Coronary artery (tissue), 2 donors: ENCODE measurements at places on chromosomes 13 and 19.
A peak's percentile ranks its signal among the peaks of the same experiment; 100 is the strongest.

- no peak for DNase-seq
Measured at GRCh38 chr19:1146412-1146699, 27.7 kb downstream of the SBNO2 start.

GRCh38 chr19:5937550-5937949, 23.5 kb downstream of the CAPS start:
- DNase-seq = no peak

DNA sequence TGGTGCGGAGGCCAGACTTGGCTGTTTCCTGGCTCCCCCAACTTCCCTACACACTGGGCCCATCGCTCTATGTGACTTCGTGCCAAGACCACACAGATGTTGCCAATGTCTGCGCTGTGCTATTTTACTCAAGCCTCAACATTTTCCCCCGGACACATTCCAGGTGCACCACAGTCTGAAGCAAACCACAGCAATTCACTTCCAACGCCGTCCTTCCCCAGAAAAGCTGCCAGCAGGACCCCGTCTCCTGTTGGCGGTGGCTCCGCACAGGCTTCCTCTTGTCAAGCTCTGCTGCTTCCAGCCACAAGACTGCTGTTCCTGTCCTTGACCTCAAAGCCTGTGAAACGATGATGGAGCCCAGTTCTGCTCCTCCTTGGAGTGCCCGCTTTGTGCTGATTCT, 100.7 kb downstream of the CRYL1 start:
- no peak for DNase-seq

DNA sequence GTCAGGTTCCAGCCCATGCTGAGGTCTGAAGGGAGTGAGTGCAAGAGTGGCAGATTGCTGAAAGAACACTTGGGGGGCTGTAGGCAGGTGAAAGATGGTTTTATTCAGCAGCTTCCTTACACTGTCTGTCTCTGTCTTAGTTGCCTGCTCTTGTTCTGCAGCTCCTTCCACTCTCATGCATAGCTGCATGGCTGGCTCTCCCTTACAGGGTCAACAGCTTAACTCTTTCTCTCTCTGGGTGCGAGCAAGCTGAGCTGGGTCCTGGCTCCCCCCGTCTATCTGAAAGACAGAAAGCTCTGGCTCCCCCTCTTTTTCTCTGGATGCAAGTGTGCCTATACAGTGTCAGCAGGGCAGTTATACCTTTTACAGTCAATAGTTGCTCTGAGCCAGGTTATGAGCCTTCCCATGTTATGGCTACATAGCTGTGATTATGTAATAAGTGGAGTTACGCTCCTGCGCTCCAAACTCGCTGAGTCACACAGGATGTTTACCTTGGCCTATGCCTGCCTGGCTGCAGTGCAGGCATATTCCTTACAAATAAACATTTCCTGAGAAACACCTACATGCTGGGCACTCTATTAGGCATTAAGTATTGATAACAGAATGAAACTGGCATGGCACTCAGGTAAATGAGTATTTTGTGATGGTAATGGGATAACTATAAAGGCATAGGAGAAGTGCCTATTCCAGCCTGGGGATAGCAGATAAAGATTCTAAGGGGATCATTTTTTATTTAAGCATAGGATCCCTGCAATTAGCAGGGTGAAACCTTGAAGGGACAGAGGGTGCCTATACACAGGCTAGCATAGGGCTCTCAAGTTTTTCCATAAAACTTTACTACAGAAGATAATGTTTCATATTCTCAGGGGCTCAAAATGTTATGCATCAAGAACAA, 826.9 kb upstream of the PCDH9 start:
- no peak for DNase-seq

- DNase-seq = no peak
Measured at GRCh38 chr13:108113407-108113806, 101.9 kb downstream of the LIG4 start.

DNA sequence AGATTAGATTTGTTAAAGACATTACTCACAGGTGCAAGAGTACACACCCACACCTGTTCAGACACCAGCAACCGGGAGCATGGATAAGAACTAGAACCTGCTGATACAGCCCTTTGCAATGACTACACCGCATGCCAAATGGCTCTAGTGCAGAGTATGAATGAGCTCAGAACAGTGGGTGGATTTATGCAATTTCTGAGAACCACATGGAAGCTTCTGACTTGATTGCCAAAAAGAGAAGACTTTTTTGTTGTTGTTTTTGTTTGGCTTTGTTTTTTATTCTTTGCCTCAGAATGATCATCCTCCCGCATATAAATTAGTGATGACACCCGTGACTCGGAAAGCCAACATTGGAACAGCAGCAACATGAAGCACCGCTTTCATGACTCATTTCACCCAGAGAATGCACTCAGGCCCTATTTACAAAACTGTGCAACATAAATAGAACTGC, 77.4 kb upstream of the LRCH1 start:
- no peak for DNase-seq

GRCh38 chr19:23810496-23810895, 51.8 kb upstream of the ZNF681 start:
- no peak for DNase-seq

GRCh38 chr19:7229735-7230134, 64.5 kb downstream of the INSR start:
- DNase-seq = no peak

GRCh38 chr13:113110852-113111315, 5.3 kb downstream of the F7 start:
- no peak for DNase-seq

DNA sequence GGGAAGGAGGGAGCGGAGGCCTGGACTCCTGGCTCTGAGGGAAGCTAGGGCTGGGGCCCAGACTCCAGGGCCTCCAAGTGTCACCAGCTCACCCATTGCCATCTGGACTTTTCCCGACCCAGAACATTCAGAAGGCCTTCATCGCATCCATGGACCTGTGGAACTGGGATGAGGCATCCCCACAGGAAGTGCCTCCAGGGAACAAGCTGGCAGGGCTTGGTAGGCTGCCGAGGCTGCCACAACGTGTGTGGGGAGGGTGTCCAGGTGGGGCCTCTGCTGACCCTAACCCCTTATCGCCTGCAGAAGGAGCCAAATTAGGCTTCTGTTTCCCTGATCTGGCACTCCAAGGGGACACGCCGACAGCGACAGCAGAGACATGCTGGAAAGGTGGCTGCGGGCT, 767 bp downstream of the ETV2 start:
- no peak for DNase-seq

GRCh38 chr19:47363758-47364531, 14.8 kb downstream of the DHX34 start:
- DNase-seq = no peak

GRCh38 chr19:10363789-10364281, 16.5 kb downstream of the TYK2 start:
- no peak for DNase-seq

GRCh38 chr13:51502153-51502651, 49.4 kb upstream of the INTS6 start:
- DNase-seq = no peak

DNA sequence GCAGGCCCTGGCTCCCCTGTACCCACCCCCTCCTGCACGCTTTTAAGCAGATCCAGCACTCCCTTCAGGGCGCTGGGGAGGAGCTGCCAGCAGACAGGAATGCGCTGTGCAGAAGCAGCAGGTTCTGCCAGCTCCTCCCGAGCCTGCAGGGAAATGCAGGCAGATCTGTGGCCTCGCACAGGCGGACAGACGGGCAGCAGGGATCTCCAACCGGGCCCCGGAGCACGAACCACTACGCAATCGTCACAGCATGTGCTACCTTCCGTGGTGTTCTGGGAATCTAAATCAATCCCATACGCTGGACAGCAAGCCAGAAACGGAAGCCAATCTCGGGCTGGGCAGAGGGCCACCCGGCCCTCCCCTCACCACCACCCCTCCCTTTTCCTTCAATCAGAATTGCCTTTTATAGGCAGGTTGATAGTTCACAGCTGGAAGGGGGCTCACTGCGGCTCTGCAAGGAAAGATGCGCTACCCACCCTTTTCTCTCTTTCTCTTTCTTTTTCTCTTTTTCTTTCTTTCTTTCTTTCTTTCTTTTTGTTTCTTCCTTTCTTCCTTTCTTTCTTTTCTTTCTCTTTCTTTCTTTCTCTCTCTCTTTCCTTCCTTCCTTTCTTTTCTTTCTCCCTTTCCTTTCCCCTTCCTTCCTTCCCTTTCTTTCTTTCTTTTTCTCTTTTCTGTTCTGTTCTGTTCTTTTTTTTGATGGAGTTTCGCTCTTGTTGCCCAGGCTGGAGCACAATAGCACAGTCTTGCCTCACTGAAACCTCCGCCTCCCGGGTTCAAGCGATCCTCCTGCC, 99.9 kb downstream of the GNG7 start:
- DNase-seq = peak; percentile 98

DNA sequence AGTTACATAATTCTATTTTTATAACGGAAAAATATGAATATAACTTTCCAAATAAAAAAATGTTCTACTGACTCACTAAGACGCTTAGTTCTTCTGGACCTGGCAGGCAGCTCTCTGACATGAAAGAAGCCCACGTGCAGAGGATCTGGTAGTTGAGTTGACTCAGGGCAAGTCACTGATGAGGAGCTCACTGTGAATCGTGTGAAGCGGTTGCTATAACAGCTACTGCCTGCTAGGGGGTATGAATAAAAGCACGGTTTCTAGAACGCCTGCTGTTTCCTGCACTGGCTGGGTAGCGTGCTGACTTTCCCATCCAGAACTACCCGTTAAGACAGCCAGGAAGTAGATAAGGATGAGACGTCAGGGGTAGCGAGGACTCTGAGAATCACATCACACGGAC, 54.7 kb upstream of the WASF3 start:
- DNase-seq = no peak

DNA sequence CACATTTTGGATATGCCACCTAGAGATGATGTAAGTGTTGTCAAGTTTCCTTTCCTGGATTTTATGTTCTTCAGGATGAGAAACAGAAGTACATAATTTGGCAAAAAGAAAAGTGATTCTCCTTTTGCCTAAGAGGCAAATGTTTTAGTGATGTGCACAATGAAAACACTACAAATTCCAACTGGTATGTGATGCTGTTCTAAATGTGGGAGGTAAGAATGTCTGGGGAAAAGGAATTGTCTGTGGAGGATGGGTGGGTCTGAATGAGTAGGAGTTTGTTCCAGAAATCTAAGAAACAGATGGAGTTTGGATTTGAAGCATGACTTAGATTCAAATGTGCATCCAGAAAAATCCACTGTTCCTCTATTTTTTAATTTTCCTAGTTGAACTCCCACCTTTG, 473.6 kb upstream of the SPRY2 start:
- DNase-seq = no peak

DNA sequence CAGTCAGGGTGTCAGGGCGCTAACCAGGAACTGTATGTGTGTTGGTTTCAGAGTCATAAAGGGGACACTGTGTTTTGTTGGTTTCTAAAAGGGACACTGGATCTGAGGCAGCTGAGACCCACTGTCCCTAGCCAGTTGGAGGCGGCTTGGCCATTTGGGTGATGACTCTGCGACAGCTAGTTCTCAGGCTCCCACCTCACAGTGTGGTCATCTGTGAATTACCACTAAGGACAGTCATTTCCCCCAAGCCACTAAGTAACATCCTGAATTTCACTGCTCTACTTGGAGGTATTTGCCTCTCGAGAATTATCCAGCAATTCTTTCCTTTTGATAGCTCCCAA, 51.5 kb downstream of the EPS15L1 start:
- DNase-seq = no peak

GRCh38 chr19:48866692-48867091, 1.7 kb downstream of the PLEKHA4 start:
- peak; percentile 65 for DNase-seq

GRCh38 chr19:38683393-38684077, 36.1 kb downstream of the ACTN4 start:
- peak; percentile 88 for DNase-seq

GRCh38 chr13:97537110-97537509, 103.1 kb downstream of the RAP2A start:
- no peak for DNase-seq

DNA sequence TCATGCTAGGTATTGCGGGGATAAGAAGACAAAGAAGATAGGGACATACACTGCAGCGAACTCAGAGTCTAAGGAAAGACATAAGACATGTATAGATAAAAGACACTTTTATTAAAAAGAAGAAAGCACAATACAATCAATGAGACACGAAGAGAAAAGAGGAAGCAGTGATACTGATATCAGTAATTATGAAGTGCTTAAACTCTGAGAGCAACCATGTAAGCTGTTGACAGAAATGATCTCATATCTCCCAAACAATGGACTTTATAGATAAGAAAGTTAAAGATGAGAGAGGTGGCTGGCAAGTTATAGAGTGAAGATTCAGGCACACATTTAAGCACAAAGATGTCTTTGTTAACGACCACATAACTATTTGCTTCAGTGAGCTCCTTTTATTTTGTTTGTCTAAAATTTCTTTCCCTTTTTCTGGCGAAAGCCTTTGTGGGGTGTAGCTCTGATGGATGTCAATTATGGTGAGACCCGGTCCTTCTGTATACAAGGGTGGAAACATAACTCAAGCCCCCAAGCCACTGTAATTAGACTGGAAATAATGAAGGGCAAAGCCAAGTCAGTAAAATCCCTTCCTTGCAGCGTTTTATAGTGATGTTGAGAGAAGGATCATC, 818.0 kb upstream of the SLC10A2 start:
- DNase-seq = no peak

DNA sequence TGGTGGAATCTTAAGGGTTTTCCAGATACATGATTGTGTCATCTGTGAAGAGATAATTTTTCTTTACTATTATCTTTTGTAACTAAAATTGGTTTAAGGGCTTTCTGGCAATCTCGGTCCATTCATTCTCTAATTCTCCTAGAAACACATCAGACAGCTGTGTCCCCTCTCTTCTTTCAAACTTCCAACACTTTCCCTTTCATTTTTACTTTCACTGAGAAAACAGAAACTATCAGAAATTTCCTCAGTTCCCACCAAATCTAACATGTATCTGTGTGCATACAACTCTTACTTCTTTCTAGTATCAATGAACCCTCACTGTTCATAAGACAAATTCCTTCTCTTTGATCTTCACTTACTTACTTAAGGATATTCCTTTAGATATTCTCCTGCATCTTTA, 40.2 kb downstream of the KCNRG start:
- DNase-seq = no peak

DNA sequence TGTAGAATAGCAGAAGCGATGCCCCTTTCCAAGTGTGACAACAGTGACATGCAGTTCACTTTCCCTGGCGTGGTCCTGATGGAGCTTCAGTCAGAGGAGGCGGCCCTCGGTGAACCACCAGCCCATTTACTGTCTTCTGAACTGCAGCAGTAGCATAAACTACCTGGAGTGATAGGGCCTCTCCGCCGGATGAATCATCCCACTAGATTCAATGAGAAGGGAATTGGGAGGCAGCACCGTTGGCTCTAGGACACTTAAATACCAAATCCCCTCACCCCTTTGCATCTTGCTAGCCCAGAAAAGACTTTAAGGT, 112.8 kb upstream of the GPR12 start:
- DNase-seq = no peak

GRCh38 chr19:49348305-49349189, 13.3 kb downstream of the CD37 start:
- DNase-seq = no peak
